Activated naive CD8-positive, alpha-beta T cell treated with anti-CD3 and anti-CD28 coated beads, Interleukin-2, amount 10 ng/mL, durations not matched to agents 7 days and 5 days (primary cell): ENCODE measurements at places on chromosomes 5 and 9. TPM values are rescaled to one million over a fixed set of nuclear protein-coding genes. Genes with fewer than 3 reads are reported as not detected.

DNA sequence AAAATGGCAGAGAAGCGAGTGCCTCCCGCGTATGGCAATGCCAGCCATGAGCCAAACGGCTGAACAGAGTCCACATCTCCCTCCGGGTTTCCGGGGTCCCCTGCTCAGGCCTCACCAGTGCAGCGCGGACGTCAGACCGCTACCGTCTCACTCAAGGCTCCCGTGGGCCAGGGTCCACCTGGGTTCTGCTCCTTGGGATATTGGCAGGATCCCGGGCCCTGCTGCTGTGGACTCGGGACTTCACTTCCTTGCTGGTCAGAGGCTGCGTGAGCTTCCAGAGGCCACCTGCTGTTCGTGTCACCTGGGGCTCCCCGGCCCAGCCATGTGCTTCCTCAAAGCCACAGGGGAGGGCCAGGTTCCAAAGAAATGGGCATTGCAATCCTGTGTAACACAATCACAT lies 38.4 kb upstream of the CLPTM1L start:
- peaks cover 11% of the 10 kb centered on the region for H3K27me3 ChIP-seq
- no peak overlapping the region for H3K4me3 ChIP-seq
- no peak for DNase-seq
- peaks cover 14% of the 10 kb centered on the region for H3K4me1 ChIP-seq
- H3K36me3 ChIP-seq = peaks cover 2% of the 10 kb centered on the region

- no peaks in the 10 kb centered on the region for H3K27me3 ChIP-seq
- H3K4me1 ChIP-seq = peaks cover 14% of the 10 kb centered on the region
- no peak overlapping the region for H3K27ac ChIP-seq
- no peak overlapping the region for H3K4me3 ChIP-seq
Measured at GRCh38 chr5:180820788-180821321, 18.2 kb upstream of the MGAT1 start.

The GMCL2 gene
- not detected for total RNA-seq

GRCh38 chr9:98580956-98581355 lies 127.8 kb downstream of the GABBR2 start:
- no peak for DNase-seq
- H3K36me3 ChIP-seq = no peaks in the 10 kb centered on the region
- no peak overlapping the region for H3K4me3 ChIP-seq
- peaks cover 53% of the 10 kb centered on the region for H3K27me3 ChIP-seq
- no peak overlapping the region for H3K27ac ChIP-seq
- peaks cover 17% of the 10 kb centered on the region for H3K4me1 ChIP-seq

The PPWD1 gene
- total RNA-seq = 72.7 TPM

The AJM1 gene
- total RNA-seq = 6.7 TPM
